ENCODE measurements at places on chromosomes 11 and 22. TPM values are rescaled to one million over a fixed set of nuclear protein-coding genes. Genes with fewer than 3 reads are reported as not detected.
A peak's percentile ranks its signal among the peaks of the same experiment; 100 is the strongest.

The IGSF22 gene
- total RNA-seq: 1.2 TPM

The UBQLNL gene
- total RNA-seq: 0.15 TPM

The FGF19 gene
- 0.10 TPM for total RNA-seq

The ISX gene
- not detected for total RNA-seq

The PSMC3 gene
- total RNA-seq: 127 TPM

- no peak for DNase-seq
Observed at GRCh38 chr11:1341928-1342524, 32.6 kb upstream of the TOLLIP start.

DNA sequence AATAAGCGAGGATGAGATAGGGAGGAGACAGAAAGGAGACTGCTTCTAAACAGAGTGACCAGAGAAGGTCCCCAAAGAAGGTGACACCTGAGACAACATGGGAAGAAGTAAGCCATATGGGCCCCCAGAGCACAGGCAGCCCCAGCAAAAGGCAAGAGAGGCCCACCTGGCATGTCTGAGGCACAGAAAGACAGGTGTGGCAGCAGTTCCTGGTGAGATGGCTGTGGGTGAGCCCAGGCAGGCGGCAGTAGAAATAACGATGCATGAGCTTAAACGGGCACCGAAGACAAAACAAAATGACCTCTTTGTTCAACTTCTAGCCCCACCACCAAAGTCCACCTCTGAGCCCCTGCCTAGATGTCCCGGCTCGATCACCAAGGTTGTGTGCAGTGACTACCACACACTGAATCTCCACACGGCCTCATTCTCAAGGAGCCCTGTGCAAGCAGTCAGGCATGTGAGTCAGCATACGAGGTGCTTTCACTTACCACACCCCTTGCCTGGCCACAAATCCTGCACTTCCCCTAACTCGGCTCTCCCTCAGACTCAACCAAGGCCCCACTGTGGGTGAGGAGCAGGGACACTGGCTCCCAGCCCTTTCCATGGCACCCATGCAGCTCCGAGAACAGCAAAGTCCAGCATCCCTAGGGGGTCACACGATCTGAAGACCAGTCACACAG is 77.6 kb downstream of the PACSIN2 start:
- DNase-seq: peak; percentile 66

GRCh38 chr11:75422248-75423231 is 10.5 kb downstream of the KLHL35 start:
- no peak for DNase-seq

DNA sequence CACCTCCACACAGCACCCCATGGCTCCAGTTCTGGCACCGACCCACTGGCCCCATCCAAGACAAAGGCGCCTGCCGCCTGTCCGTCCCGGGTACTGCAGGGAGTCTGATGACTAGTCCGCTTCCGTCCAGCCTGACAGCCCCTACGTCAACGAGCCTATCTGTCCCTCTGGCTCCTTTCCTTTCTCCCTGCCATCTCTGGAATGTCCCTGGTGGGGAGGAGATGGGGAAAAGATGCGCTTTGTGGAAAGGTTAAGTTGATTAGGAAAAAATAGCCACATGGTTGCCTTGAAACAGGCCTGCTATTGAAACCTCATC is 10.4 kb downstream of the PDGFB start:
- DNase-seq: no peak

- no peak for DNase-seq
Observed at GRCh38 chr22:43274595-43275240, 68.5 kb downstream of the SCUBE1 start.

DNA sequence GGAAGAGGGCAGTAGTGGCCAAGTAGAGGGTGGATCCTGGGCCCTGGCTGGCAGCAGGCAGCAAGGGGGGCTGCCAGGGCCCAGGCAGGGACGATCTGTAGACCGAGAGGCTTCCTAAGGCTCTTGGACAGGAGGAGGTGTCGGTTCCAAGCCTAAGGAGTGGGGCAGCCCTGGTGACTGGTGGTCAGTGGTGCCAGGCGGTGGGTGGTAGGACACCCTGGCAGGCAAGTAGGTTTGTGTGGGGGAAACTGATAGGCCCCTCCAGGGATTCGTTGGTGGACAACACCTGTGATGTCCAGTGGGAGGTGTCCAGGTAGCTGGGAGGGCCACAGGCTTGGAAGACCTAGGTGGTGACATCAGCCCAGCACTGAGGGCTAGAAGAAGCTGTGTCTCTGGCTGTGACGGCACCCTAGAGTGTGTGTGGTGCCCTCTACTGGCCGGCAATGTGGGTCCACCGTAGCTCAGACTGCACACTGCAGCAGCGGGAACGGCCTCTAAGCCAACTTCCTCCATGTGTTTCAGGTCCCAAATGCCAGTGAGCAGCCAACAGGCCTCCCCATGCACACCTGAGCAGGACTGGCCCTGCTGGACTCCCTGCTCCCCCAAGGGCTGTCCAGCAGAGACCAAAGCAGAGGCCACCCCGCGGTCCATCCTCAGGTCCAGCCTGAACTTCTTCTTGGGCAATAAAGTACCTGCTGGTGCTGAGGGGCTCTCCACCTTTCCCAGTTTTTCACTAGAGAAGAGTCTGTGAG is 9.4 kb upstream of the SAMM50 start:
- peak; percentile 80 for DNase-seq

DNA sequence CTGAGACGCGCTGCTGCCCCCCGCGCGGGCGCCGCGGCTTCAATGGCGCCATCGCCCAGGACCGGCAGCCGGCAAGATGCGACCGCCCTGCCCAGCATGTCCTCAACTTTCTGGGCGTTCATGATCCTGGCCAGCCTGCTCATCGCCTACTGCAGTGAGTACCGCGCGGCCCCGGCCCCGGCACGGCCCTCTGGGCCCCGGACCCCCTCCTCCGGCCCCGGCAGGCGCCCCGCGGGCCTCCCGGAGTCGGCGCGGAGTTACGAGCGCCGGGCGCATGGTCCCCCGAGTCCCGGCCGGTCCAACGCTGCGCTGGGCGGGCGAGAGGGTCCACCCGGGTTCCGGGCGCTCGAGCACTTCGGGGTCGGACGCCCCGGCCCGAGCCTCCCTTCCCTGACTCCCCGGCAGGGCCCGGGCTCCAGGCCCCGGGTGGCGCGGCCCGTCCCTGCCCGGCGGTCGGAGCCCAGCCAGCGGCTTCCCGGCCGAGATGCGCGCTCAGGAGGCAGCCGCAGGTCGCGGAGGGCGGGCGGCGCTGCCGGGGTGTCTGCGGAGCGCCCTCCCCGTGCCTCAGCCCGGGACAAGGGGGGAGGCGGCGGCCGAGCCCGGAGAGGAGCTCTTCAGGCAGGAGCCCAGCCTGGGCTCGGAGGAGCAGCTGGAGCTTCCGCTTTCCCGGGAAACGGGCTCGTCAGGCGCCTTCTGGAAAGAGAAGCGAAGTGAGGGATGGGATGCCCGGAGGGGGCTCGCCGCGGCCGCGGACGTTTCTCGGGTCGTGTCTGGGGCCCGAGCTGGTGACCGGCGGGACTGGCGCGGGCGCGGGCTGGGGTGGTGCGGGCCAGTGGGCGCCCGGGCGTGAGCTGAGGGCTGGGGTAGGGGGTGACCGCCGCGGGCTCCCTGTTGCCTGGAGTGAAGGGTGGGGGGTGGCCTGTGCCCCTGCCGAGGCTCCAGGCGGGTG is 1337.8 kb downstream of the BRD1 start:
- DNase-seq: no peak

DNA sequence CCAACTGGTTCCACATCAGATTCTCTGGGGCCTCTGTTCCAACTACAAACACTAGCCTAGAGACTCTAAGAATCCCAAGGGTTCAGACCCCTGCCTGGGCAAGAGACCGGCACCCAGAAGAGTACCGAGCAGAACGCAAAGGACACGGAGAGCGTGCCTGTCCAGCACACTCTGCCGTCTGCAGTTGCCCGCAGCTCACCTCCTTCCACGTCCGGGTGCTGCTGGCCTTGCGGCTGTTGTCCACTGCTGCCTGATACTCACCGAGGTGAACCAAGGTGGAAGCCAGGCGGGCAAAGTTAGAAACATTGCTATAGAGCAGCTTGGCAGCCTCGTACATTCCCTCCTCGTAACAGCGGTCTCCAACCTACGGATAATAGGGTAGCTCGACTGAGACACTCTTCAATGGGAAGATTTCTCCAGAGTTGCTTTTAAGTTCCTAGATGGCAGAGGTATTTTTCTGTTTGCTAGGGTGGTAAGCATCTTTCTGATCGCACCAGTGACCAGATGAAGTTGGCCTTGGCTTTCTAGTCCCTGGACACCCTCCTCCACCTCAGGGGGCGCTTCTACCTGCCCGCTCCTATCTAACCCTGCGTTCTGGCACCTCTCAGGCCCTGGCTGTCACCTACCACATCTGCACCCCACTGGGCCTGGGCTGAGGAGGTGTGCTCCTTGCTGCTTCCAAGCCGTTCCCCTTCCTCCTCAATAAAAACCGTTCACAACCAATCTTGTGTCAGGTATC is 22.8 kb upstream of the SLC25A1 start:
- DNase-seq: no peak

DNA sequence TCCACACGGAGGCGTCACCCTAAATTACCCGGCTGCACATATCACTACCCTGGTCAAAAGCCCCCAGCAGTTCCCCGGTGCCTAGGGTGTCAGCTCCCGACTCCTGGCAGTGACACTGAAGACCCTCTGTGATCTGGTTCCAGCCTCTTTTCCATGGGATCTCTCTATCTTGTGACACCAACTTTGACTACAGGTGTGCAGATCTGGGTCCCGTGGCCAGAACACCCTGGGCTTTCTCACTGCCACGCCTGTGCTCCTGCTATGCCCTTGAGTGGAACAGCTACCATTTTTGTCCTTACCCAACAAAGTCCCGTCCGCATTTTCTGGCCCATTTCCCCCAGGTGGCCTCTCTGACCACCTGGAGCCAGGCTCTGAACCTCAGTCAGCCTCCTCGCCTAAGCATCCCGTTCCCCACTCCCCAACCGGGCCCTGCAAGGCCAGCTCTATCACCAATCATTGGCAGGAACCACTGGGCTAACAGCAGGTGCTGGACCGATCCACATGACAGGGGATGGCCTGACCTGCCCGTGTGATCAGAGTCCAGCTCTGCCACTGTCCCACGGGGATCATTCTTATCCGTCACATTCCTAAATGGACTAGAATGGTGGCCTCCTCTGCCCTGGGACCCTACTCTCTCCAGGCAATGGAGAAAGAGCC is 20.7 kb upstream of the CBX7 start:
- no peak for DNase-seq

DNA sequence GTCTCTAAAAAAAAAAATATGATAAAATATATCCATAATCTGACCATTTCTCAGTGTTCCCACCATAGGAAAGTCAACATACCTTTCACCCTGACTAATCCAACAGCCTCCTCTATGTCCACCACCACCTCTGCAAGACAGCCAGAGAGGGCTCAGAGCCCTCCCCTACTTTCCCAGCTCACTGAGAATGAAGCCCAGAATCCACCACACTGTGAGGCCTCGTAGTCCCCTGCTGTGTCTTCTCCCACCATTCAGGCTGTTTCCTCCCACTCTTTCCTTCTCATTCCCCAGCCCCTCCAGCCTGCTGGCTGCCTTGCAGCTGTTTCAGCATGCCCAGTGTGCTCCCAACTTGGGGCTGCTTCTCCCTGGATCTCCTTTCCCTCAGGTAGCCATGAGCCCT is 27.0 kb downstream of the SGSM3 start:
- DNase-seq: no peak

- DNase-seq: peak; percentile 72
Observed at GRCh38 chr11:2419638-2420501, 19.3 kb downstream of the TSSC4 start.

GRCh38 chr22:50471197-50471847 is 3.5 kb downstream of the SBF1 start:
- DNase-seq: no peak

GRCh38 chr11:46674463-46675287 is 25.7 kb downstream of the ARHGAP1 start:
- peak; percentile 38 for DNase-seq

DNA sequence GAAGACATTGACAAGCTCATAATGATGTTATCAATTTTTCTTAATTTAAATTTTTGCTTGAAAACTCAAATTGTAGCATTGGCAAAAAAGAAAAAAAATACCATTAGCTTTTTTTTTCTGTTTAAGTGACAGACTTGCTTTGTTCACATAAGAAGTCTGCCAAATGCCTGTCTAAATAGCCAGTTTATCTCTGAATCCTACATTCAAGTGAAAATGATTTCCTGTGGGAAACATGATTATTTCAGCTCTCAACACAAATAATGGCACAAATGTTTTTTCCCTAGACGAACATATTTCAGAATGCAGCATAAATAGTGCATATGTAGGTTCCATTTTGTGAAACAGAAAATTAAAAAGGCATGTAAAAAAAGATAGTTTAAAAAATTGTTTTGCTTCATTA is 23.5 kb downstream of the TYR start:
- no peak for DNase-seq

GRCh38 chr22:32130464-32130863 is 28.6 kb downstream of the C22orf42 start:
- no peak for DNase-seq

GRCh38 chr22:46043816-46044620 is 67.1 kb upstream of the WNT7B start:
- peak; percentile 42 for DNase-seq

- DNase-seq: peak; percentile 28
Observed at GRCh38 chr11:78427615-78428265, 10.1 kb upstream of the GAB2 start.
